Tibial nerve (tissue), 4 donors: ENCODE measurements at places on chromosomes 12 and 14. TPM values are rescaled to one million over a fixed set of nuclear protein-coding genes. Genes with fewer than 3 reads are reported as not detected.

SLC8A3 gene
- total RNA-seq, result 0.20 TPM

- DNase-seq, result no peak
Observed at GRCh38 chr14:96793547-96793946, 3.6 kb upstream of the VRK1 start.

- DNase-seq, result no peak
Observed at GRCh38 chr12:110556705-110557104, 26.4 kb downstream of the PPTC7 start.

AQP2 gene
- not detected for total RNA-seq

CEBPE gene
- total RNA-seq, result not detected

- DNase-seq, result no peak
Observed at GRCh38 chr12:6407236-6407954, 23.4 kb downstream of the LTBR start.

DNA sequence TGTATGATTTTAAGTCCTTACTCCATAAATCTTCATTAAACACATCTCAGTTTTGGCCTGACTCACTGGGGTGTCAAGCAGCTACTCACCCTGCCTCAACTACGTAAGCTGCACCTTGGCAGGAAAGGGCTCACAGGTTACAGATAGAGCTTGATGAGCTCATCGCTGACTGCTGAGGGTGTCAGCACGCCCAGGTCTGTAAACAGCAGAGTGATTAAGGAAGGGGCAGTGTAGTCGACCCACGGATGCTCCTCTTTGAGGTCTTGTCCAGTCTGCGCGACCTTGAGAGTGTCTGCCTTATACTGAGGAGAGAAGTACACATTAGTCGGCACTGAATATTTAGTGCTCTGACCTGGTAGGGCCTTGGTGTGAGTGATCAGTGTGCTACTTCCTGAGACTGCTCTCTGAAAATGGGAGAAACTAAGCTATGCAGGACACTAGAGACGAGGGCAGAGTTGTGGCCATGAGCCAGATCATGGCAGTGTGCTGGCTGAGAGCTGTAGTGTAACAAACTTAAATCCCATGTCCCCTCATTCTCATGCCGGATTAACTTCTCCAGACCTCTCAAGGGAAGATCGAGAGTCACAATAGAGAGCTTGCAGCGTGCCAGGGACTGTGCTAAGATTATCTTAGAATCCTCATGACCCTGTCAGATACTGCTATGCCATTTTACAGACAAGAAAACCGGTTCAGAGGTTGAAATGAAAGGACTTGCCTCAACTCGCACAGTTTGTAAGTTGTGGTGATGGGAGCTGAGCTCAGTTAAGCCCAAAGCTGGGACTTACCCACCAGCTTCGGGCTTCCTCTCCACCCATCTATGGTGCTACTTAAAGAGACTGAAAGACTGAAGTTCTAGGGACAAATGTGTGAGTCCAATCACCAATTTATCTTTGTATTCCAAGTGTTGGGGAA, 11.6 kb downstream of the EIF2B1 start:
- no peak for DNase-seq

GRCh38 chr14:85401384-85401783, 128.6 kb upstream of the FLRT2 start:
- no peak for DNase-seq

DNA sequence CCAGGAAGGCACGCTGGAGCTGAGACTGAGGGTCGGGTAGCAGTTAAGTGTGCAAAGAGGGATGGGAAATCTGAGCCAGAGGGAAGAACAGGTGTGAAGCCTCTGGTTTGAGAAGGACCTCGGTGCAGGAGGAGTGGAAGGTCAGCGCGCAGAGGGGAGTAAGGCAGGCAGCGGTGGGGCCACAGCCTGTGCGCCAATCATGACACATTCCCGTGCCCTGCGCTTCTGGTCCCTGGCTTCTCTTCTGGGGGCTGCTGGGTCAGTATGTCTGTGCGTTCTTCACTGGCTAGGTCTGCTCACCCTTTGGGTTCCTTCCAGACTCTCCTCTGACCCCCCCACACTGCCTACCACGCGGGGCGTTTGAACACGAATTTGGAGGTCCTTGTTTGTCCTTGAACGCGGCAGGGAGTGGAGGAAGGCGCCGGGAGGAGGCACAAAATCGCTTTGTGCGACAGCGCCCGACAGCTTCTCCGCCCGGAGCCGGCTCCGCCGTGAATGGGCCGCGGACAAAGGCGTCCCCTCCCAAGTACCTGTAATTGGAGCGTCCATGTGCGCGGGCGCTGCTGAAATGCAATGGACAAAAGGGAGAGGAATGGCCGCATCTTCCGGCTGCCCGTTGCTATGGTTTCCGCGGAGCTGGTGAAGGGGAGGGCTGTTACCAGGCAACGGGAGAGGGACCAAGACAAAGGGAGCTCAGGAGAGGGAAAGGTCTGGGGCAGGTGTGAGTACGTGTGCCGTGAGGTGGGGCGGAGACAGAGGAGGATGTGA, 207.2 kb upstream of the SRRM4 start:
- DNase-seq, result no peak

DNA sequence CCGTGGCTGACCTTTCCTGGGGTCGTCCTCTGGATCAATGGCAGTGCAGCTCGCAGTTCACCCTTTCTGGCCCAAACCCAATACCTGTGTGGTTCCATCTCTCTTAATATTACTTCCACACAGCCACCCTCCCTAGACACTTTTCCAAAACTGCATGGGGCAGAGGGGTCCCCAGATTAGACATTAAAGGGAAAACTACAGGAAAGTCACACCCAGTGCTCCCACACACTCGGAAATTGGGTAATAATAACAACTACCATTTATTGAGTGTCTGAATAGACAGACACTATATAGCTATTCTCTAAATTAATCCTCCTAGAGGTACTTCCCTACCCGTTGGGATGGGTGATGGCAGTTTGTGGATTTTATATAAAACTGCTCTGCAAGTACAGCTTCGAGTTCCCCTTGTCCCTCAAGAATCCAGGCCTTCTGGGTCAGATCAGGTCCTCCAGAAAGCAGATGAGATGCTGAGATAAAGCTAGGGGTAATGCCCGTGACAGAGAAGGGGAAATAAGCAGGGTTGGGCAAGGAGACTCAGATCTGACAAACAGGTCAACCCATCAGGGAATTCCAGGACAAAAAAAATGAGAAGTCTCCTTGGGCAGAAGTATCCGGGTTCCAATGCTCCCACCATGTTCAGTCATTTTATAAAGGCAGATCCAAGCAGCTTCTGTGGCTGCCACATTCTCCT, 795 bp upstream of the PXN start:
- no peak for DNase-seq

FOXN4 gene
- total RNA-seq, result not detected

DNA sequence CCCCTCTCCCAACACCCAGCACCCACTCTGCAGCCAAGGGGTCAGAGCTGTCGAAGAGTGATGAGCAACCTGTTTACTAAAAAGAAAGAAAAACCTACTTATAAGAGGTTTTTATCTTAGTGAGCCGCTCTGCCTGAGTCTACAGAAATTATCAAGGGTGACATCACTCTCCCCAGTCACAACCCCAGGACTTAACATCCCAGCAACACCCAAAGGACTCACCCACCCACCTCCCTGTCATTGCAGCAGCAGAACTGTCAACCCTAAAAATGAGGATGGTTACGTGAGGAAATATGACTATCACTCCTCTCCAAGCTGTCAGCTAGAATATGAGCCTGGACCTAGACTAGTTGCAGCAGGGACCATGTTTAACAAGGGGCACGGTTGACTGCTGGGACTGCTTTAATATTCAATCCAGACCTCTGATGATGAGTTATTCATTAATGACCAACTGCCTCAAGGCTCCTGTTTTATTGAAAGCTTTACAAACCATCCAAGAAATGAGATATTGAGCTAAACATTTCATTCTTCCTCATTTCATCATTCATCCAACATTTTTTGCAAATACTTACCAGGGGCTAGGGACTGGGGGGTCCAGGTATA, 53.9 kb upstream of the FICD start:
- DNase-seq, result no peak

DNA sequence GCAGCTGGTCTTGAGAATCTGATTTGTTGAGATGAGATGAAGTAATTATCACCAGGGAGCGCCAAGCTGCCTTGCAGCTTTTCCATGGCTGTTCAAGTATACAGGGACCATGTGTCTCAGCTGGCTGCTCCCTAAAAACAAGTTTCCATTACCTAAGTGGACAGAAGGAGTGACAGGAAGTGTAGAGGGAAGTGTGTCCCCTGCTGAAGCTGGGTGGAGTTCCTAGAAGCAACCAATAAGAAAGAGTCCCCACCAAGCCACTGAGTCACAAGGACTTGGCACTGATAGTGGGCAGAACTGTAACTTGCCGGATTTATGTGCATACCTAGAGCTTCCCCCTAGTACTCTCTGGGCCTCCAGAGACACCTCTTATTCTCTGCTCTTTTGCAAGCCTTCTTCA, 1.5 kb upstream of the GPX2 start:
- DNase-seq, result no peak

- DNase-seq, result peak; percentile 35
Observed at GRCh38 chr12:50220363-50220995, 53.3 kb upstream of the CERS5 start.

NINJ2 gene
- 8.4 TPM for total RNA-seq

GOLT1B gene
- total RNA-seq, result 20.5 TPM

GRCh38 chr12:90084018-90084417, 375.4 kb upstream of the ATP2B1 start:
- DNase-seq, result no peak

LUM gene
- total RNA-seq, result 41.7 TPM

- DNase-seq, result no peak
Observed at GRCh38 chr12:121529184-121529583, 51.6 kb downstream of the KDM2B start.

DNA sequence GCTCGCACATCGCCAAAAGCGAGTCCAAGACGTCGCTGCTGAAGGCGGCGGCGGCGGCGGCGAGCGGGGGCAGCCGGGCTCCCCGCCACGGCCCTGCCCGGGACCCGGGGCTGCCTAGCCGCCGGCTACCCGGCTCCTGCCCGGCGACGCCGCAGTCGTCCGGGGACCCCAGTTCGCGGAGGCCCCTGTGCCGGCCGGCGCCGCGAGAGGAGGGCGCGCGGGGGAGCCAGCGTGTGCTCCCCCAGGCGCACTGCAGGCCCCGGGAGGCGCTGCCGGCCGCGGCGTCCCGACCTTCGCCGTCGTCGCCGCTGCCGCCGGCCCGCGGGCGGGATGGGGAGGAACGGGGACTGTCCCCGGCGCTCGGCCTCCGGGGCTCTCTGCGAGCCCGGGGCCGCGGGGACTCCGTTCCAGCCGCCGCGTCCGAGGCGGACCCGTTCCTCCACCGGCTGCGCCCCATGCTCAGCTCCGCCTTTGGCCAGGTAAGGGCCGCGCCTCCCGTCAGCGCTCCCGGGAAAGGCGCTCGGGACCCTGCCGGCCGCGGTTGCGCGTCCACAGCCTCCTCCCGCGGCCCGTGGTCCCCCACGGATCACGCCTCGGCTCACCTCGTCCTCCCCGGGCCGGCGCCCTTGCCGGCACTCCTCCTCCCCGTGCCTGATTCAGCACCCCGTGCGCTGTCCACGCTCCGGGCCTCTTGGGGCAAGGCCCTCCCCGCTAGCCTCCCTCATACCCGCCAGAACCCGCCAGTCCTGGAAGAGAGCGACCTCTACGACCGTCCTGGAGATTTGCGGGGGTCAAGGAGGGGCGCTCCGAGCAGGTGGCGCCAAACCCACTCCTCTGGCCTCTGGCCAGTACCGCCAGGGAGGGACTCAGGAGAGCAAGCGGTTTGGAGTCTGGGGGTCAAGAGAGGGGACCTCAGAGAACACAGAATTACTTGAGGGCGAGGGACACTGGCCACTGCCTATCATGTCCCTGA, 721 bp downstream of the CABP1 start:
- DNase-seq, result no peak
